PC-3 (cell line): ENCODE measurements at places on chromosomes 7 and 10. TPM values are rescaled to one million over a fixed set of nuclear protein-coding genes. Genes with fewer than 3 reads are reported as not detected.
A peak's percentile ranks its signal among the peaks of the same experiment; 100 is the strongest.

DNA sequence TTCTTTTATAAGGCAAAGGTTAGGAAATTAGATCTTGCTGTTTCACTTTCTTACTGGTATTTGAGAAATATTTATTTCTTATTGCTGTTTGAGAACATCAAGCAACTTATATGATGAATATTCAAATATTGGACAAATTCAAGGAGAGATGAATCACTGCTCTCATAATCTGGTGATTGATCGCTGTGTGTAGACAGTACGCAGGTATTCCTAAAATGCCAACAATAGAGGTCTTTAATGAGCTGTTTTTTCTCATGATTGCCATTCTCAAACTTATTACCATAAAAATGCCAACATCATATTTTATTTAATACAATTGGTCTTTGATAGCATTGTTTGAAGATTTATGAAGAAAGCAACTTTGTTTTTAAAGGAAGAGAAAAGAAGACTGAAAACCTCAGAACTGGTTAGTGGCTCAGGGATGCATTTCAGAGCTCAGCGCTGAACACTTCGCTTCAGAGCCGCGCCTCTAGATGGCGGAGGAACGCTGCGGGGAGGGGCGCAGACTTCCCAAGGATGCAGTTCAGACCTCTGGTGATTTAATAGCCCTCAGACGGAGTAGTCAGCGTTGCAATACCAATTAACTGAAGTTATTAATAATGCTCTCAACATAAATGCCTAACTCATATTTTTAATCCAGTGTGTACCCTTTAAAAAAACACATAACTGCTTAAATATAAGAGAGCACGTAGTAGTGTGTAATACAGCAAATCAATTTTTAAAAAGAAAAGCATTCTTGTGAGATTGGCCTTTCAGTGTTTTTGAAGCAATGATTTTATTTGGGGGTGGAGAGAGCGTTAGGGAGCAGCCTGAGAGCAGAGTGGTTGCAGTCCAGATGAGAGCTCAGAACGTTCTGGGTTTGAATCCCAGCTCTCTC, 38.5 kb upstream of the STEAP4 start:
- peak; percentile 54 for DNase-seq

- no peak for DNase-seq
These were observed 88.4 kb downstream of the ABCA13 start for GRCh38 chr7:48259463-48260280.

DNA sequence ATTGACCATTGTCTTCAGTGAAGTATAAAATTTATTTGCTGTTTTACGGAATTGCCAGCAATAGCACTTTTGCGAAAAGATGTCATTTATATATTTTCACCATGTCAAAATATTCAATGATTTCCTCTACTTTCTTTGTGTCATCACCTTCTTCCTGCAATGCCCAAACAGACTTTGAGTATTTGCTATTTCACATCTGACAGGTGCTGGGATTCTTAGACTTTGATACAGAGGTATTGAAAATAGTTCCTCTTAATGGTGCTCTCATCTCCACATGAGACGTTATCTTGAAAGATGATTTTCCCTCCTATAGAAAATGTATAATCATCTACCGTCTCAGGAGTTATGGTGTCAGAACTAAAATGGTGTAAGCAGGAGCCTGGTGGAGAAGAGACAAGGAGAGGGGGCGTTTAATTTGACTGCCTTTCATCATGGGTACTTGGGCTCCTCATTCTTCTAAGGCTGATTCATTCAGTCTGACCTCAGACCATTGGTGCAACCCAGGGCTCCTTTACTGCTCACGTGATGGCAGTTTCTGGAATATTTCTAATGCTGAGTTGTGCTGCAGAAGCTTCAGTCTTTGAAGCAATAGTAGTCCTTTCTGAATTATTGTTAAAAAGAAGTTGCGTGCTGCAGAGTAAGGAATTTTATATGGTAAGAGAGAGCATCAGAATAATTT, 404.6 kb downstream of the PHTF2 start:
- DNase-seq, result no peak

DNA sequence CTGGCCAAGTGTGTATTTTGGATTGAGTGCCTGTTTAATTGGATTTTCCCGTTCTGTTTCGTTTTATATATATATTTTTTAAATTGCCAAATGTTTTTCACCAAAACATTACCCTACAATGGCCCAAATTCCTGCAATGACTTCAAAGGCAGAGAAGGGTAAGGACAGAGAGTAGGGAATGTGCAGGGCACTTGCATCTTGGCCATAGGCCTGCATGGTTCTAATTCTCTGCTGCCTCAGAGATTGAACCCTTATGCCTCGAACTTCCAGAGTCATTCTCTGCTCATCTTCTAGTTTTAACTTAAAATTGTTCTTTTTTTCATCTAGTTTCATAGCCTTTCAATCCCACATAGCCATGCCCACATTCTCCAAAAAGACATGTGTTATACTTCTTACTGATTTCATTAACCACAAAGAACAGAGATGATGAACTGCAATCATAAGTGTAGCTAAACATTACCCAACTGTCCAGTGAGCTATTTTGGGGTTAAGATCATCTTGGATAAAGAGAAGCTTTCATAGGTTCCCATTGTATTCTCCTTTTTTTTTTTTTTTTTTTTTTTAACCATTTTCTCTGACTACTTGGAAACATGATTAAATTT, 177.6 kb downstream of the PLXDC2 start:
- no peak for DNase-seq

The DMBT1 gene
- 0.62 and 1.2 TPM in 2 replicates for total RNA-seq

The GHRHR gene
- total RNA-seq, result not detected in 2 replicates

The PTPRN2 gene
- total RNA-seq, result 3.2 and 3.6 TPM in 2 replicates

GRCh38 chr10:30832749-30833627, 198.7 kb downstream of the ZNF438 start:
- no peak for DNase-seq
